ENCODE measurements at places on chromosomes 11 and 22.

DNA sequence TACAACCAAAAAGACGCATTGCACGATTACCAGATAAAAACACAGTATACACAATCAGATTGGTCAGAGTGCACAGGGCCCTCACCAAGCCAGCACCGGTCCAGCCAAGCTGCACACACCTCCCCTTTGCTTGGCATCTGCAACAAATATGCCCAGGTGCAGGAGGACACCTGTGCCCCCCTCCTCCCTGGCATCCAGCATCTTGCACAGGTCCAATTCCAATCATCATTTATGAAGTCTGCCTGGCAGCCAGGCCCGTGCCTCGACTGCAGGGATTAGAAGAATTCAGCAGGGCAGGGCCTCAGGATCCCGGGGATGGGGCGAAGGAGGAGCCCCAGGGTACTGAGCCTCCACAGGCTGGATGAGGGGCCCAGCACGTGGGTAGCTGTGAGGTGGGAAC lies 302.1 kb downstream of the CTTN start:
- DNase-seq = no peak

DNA sequence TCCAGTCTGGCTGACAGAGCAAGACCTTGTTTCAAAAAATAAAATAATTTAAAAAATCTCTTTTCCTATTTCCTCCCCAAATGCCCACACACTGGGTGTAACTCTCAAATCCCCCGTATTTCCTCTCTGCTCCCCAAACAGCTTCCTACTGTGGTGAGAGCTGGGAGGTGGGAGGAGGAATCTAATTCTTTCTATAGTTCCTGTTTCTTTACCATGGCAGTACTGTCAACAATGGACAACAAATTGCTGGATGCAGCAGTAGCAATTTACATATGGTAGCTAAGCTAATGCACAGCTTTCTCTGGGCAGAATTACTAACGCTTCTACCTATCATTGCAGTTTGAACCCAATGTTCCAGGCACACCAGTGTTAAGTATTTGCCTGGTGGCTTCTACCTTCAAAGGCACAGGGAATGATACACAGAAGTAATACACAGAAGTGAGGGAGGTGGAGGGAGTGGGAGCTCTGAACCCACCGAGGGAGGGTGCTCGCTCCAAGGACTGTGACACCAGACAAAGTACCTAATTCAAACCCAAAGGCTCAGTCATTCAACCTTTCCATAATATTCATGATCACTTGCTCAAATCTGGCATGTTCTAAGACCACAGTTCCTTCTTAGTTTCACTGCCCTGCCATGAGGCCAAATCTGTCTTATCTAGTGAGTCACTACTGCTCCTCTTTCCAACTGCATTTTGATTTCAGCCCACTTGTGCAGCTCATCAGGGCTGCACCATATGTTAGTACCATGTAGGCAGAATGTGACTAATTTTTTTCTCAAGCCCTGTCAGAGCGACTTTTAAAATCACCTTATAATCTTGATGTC lies 37.9 kb downstream of the CELF1 start:
- DNase-seq = no peak

DNA sequence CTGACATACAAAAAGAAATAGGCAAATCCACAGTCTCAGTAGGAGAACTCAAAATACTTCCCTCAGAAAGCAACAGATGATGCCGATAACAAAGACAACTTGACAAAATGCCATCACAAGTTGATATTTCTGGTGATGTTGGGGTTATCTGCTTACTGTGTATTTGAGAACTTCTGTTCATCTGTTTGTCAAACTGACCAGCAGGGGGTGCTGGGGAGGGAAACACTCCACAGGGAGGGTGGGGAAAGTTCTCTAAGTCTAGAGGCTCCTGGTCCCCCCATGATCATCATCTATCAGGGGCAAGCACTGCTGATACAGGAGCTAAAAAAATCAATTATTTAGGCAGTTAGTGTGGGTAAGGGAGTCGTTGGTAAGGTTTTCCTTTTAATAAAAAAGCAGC lies 19.2 kb downstream of the GLYATL1 start:
- DNase-seq = no peak

DNA sequence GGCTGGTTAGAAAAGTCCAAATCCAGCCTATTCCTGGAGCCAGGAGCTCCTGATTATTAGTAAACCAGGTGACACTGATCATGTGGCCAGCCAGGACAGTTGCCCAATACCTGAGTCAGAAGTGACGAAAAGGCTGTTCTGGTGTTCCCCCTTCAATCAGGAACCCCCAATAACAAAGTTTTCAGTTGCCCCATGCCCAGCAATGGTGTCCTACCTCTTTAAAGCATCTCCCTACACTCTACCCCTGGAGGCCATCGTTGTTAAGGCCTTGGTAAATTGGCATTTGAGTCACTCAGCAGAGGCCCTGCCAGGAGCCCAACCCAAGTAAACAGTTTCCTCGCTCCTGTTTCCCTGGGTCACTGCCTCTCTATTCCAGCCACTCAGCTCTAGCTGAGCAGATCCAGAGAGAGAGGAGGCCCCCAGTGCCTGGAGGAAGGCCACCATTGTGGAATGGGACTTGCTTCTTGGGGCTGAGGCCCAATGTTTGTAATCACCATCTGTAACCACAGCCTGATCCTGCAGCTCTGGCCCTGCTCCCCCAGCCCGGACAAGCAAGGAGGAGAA lies 25.0 kb downstream of the ARHGAP1 start:
- DNase-seq = no peak

- no peak for DNase-seq
These were observed 20.4 kb downstream of the ZNRF3 start for GRCh38 chr22:28903729-28904128.

GRCh38 chr11:44764583-44764982 lies 37.8 kb downstream of the TSPAN18 start:
- DNase-seq = no peak

DNA sequence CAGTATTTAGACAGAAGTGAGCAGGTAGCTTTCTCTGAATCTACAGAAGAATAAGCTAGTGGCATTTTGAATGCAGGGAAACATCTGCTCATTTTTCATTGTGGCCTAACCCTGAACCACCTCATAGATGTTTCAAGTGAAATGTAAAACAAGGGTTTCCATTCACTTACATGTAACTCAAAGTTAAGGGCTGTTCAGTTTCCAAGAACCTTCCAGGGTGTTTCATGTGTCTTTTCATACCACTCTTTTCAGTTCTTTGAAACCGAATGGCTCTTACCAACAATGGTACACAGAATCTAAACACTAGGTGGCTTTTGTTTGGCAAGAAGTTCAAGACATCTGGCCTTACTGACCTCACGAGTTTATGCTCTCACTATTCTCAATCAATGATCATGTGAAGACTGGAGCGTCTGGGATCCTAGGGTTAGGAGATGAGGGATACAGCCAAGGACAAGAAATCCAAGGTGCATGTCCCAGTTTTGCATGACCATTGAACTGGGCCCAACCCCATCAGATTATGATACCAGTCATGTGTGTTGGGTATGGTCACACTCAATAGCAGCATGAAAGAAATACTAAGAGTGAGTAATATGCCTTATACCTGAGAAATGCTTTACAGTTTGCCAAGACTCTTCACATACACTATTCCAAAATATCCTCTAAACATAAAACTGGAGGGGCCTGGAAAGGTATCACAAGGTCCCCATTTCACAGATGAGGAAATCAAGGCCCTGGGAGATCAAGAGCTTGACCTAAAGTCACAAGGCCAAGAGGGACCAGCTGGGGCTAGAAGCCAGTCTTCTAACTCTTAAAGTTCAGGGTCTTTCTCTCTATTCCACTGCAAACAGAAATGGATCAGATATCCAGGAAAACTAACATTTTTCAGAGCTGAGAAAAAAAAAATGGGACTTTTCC lies 92.7 kb downstream of the ETS1 start:
- DNase-seq = no peak

GRCh38 chr22:46017166-46017565 lies 40.2 kb upstream of the WNT7B start:
- no peak for DNase-seq

DNA sequence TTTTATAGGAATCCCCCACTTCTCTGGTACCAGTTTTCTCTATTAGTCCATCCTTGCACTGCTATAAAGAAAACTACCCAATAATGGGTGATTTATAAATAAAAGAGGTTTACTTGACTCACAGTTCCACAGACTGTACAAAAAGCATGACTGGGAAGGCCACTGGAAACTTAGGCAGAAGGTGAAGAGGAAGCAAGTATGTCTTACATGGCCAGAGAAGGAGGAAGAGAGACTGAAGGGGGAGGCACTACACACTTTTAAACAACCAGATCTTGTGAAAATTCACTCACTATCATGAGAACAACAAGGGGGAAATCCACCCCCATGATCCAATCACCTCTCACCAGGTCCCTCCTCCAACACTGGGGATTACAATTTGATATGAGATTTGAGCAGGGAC lies 68.9 kb upstream of the GNAZ start:
- DNase-seq = no peak

GRCh38 chr11:96328395-96329010 lies 14.5 kb downstream of the MAML2 start:
- DNase-seq = no peak

- DNase-seq = no peak
These were observed 73.2 kb upstream of the TIMP3 start for GRCh38 chr22:32728291-32728690.

DNA sequence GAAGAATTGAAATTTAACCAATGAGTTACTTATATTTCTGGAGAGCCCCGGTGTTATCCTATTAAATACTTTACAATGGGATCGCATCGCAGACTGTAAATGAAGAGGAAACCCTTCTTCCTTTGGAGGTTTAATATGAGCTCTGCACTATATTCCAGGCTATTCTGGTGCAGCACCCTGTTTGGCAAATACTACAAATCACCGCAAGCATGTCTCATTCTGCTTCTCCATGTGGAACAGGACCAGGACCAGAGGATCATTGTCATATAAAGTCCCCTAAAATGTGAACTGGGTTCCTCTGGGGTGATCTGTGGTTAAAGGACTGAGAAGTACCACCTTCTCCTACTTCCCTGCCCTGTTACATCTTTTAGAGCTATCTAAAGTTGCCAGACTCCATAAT lies 703.7 kb downstream of the DLG2 start:
- DNase-seq = no peak

DNA sequence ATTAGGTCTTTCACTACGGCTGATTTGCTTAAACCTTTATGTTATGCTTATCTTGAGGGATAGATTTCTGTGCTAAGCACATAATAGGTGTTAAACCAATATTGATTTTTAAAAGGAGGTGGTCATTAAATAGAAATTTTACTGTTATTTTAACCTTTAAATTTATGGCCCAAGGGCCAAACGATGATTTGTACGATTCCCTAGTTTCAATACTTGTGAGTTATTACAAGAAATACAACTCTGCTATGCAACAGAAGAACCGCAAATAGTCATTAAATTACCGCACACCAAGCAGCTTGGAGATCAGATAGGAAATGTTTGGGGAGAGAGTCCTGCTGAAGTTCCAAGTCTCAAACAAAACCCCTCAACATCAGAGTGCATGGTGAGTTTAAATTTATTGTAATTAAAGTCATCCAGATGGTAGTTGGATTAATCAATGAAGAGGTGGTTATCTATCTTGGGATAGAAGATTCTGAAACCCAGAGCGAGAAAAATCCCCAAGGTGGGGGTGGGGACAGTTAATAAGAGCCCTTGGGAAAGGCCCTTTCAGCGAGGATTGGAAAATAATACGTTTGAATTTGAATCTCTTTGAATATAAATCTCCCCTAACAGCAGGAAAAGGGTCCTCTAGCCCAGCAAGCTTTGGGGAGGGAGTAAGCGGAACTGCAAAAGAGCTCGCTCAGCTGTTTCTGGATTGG lies 805 bp upstream of the QSER1 start:
- DNase-seq = no peak

DNA sequence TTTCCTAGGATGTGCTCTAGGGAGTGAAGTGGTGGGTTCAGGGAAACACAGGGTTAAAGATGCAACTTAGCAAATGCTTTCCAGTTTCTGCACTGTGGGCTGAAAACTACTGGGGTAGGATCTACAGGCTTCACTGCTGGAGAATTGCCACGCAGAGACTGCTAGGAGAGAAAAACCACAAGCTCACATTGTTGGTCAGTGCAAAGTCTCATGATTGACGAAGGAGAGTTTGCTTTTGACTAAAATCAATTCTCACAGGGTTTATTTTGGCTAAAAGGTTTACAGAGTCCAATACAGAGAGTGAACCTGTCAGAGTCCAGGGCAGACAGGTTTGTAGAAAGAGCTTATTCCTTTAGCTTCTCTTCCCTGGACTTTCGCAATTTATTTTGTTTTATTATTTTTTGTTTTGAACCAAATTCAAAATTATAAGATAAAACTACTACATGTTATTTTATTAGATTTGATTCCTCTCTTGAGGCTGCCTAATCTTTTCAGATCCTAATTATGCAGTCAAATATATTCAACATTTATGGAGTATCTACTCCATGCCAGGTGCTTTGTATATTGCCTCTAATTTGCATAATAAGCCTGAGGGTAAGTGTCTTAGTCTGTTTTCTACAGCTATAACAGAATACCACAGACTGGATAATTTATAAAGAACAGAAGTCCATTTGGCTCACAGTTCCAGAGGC lies 64.7 kb downstream of the MTNR1B start:
- DNase-seq = no peak

DNA sequence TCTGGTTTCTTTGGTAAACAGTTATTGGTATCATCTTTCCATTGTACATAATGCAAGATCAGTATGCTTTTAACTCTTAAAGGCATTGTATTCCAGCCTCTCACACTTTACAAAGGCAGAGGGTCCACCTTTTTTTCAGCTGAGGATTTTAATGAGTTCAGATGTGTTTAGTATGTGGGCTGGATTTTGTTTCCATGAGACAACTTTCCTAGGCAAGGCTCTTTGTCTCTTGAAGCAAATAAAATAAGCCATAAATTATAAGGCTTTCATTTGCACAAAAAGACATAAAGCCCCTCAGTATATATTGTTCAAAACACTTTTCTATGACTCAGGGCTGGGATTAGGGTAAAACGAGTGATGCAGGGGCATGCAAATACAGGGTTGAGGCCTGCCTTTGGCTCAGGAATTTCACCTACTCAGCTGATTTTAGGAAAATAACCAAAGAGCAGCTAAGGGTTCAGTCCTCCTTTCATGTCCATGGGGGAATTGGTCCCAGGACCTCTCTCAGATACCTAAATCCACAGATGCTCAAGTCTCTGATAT lies 7.6 kb downstream of the MMP20 start:
- DNase-seq = no peak

- no peak for DNase-seq
These were observed 12.5 kb downstream of the CBX7 start for GRCh38 chr22:39139933-39140332.

DNA sequence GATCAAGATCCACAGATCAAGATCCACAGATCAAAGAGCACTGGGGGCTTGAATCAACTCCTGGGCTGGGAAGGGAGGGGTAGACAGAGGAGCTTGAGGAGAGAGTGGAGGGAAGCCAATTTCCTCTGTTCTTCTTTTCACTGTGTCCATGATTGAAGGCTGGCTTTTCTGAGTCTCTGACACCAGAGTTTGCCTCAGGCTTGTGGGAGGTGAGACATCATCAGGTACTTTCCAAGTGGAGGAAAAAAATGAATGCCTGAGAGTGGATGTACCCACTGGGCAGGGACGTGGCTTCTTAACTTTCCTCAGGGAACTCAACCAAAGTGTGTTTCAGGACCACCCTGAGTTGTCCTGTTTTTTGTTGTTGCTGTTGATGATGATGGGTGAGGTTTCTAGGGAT lies 11.0 kb upstream of the HEPHL1 start:
- DNase-seq = no peak
